ENCODE measurements at places on chromosomes 3 and 15. TPM values are rescaled to one million over a fixed set of nuclear protein-coding genes. Genes with fewer than 3 reads are reported as not detected.

TMEM207 gene
- not detected for total RNA-seq

SLC2A2 gene
- not detected for total RNA-seq

ELL3 gene
- 1.0 TPM for total RNA-seq

MITF gene
- total RNA-seq: 0.05 TPM

COL6A5 gene
- total RNA-seq: not detected

AP3B2 gene
- 0.15 TPM for total RNA-seq

CPNE9 gene
- total RNA-seq: not detected

DNA sequence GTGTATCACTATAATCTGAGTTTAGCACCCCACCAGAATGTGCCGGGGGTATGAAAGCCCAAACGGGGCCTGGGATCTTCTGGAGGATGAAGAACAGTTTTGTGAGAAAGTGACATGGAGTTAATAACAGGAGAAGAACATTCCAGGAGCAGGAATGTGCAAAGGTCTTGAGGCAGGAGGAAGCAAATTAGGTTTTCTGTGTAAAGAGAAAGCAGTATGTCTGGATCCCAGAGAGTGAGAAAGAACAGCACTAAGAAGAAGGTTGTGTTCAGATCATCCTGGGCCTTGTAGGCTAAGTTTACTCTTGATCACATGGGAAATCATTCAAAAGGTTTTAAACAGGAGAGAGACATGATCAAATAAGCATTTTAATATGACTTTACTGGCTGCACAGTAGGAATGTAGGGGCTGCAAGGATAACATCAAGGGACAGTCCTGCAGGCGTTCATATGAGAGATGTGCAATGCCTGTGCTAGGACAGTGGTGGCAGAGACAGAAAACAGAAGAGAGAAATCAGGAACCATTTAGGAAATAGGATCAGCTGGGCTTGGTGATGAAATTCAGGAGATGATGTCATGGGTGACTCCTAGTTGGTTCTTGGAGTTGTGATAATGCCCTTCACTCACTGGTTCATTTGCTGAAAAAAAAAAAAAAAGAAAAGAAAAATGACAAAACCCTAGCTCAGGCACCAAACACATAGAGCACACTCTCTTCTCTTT is 113.5 kb downstream of the TNIK start:
- DNase-seq: no peak

DNA sequence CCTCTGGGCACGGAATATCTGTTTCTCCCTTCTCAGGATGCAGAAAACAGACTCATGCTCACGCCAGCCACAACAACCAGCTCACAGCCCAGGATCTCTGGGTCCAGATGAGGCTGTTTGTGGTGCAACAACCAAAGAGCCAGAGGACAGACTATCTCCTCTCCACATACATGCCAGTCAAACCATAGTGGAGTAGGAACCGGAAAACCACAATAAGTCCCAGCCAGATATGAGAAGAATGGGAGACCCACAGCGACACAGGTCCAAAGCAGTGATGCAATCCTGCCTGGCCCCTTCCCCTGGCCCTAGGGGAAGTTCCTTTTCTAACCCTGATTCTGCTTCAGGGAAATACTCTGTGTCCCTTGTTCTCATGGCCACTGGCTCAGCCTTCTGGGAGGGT is 27.6 kb downstream of the MEX3B start:
- no peak for DNase-seq

- no peak for DNase-seq
Measured at GRCh38 chr15:47504624-47505256, 212.6 kb upstream of the SEMA6D start.

DNA sequence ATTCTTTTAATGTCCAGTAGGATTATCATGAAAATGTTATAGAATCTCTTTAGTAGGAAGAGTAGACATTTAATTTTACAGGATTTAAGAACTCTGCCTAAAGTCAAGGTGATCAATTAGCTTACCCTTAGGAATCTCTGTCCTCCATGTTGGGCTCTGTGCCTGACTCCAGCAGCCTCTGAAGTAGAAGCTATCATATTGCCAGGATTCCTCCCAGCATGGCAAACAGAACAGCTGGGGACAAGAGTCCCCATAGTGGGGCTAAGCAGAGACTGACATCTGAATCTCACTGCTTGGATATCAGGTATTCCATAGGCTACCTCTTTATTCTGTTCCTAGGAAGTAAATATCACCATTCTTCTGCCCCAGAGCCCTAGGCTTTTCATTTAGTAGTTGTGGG is 1.5 kb downstream of the SLC15A2 start:
- DNase-seq: no peak

- DNase-seq: no peak
Measured at GRCh38 chr3:123859177-123859576, 25.0 kb downstream of the MYLK start.

DNA sequence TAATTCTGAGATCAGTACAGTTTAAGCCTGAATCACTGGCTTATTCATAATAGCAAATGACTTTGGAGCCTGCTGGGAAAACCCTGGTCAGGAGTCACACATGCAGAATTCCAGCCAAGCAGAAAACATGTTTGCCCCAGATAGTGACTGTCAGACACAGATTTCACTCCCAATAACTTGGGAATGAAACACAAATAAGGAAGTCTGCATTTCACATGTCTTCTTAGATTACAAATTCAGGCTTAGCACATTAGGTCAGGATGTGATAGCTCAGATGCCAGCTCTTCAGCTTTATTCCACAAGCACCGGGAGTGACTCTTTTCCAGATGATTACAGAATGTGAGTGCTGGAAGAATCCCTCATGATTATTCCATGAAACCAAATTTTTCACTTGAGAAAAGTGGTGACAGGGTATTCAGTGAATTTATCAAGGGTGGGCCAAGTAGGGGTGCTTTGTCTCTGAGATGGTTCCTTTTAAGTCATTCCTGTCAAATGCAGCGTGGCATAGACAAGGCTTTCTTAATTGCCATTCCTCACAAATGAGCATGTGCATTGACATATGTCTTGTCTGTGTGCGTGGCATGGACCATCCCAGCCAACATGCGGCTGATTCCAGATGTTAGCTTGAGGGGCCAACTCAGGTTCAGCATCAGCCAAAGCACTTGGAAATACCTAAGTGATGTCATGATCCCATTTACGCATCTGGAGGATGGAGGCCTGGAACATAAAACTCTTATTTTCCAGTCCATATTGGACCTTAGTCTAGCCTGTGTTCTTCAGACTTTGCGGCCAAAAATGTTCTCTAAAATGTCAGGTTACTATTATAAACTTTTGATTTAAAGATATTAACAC is 191.0 kb downstream of the EPHB1 start:
- DNase-seq: no peak

DNA sequence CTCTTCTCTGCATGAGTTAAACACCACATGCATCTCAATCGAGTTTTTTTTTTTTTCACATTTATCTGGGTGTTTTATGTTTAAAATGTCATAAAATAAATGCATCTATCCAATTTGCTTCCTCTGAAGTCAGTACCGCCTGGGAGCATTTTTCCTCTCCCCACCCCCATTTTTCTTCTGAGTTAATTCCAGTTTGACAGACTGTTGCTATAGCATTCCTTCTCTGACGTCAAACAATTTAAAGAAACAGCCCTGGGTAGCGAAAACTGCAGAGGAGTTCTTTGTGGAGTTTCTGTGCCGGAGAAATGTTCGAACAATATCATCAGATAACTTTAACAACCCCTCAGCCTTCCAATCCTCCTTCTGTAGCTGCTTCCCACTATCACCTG is 900 bp upstream of the GNB4 start:
- DNase-seq: no peak

DNA sequence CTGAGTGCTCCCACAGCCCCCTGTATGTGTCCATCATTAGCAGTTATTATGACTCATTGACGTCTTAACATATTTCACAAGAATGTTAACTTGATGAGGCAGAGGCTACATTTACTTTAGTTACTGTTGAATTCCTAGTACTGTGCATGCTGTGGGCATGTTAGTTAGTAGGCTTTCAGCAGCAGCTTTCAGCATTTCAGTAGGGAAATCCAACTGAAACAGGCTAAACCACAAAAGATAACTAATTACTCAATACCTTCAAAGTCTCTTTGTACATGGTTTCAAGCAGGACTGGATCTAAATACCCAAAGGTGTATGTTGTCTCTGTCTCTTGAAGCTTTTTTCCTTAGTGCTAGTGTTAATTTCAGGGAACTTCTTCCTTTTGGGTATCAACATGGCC is 229.9 kb upstream of the SUCLG2 start:
- DNase-seq: no peak

DNA sequence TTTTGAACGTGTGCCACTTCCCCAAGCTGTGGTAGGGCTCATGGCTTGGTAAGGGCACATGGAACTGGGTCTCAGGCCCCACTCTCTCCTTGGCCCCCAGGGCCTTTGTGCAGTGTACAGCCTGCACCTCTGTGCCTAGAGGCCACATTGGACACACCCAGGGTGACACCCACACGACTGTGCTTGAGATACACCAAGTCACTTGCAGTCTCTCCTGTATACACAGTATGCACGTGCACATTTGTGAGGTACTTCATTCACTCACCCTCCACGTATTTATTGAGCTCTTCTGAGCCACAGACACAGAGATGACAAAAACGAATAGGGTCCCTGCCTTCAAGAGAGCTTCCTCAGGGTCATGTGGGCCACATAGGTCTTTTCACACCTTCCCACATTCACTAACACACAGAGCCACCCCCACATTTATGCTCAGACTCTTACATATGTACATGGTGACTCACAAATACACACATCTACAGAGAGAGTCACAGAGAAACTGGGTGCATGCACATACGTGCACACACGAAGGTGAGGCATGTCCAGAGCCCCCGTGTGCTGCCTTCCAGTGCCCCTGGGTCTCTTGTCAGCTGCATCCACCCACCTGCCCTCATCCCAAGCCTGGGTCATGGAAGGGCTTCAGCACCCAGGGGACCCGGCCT is 9.8 kb upstream of the TMEM115 start:
- DNase-seq: no peak

- DNase-seq: no peak
Measured at GRCh38 chr15:93028111-93028631, 60.8 kb downstream of the RGMA start.

DNA sequence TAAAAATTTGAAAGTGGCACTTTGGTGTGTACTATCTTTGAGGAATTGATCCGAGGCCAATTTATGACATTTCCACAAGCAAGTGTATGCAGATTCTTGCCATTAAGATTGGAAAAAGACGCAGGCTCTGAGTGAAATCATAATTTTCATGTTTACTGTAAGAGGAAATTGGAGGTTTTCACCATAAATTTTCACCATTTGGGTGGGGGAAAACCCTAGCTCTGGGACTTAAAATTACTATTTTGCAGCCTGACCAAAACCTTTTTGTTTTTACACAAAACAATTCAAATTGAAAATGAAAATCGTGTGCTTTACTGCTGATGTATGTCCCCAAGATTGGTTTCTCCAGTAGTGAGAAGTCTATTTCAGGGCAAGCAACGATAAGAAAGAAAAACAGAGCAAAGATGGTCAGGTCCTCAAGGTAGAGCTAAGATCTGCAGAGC is 282.6 kb downstream of the FOXP1 start:
- DNase-seq: no peak

- DNase-seq: no peak
Measured at GRCh38 chr15:52281085-52282035, 14.2 kb downstream of the MYO5C start.

DNA sequence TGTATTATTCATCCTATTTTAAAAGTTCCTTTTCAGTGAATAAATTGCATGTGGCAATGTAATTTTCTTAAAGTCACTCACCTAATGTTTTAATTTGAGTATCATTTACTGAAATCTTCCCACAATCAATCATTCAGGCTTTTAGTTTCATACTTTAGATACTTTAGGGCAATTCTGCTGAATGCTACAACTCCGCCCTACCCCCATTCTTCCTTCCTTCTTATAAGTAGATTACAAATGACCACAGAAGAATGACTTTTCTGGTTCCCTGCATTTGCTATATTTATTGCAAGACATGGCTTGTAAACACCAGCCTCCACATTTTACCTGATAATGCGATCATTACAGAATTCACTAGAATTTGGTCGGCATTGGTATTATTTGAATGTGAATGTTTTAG is 1061.9 kb downstream of the FHIT start:
- DNase-seq: no peak

DNA sequence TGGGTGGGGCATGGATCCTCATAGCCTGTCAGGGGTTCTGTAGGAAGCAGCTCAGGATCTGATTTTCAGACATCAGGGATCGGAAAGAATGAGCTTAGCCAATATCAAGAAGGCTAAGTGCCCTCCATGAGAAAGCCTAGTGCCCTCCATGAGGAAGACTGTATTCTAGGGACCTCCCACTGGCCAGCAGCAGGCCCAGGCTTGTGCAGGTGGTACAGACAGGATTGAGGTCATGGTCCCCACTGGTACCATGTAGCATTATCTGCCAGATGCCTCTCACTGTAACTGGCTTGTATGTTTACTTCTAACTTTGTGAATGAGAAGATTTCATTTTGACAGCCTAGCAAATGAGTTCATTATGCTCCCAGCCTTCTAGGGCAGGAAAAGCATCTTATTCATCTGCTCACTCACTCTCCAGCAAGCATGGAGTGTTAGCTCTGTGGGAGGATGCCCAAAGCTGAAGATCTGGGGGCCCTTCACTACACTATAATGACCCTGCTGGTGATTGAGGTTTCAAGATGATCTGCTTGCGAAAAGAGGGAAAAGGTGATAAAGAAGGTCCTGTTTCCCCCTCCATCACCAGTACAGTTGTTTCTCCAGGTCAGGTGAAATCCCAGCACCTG is 7.5 kb downstream of the EPHB1 start:
- no peak for DNase-seq

DNA sequence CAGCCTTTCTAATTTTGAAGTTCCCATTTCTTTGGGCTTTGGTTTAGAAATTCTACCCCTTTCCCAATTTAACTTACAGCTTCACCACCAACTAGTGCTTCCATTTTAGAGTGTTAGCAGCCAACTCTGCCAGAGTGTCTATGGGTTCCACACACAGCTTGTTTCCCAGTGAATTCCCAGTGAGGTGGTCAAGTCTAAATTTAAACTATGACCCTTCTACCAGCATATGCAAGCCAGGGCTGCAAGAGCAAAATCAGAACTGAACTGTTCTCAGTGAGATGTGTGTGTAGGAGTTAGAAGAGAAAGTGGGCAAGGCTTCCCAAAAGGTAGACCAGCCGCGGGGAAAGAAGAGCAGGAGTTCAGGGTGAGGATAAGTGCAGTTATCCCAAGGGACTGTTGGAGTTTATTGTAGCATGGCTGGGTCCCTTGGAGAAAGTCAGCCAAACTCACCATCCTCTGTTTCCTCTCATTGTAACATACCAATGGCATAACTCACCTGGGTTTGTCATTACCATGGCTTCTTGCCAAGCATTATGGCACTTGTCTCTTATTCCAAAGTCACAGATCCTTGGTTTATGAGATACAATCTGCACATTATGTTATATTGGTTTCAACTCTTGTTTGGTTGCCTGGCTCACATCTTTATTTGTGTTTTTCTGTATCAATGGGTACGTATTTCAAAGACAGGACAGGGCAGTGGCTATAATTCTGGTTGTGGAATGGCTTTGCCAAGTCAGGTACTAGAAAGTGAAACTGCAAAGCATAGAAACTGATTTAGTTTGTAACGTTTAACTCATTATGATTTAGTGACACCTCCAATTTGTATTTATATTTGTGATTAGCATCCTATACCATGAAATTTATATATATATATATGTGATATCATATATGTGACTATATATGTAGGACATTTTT is 130.2 kb upstream of the UMPS start:
- no peak for DNase-seq
